ENCODE measurements at places on chromosomes 13 and 19.

- DNase-seq: no peak
Observed at GRCh38 chr13:79423801-79424642, 18.0 kb upstream of the RBM26 start.

DNA sequence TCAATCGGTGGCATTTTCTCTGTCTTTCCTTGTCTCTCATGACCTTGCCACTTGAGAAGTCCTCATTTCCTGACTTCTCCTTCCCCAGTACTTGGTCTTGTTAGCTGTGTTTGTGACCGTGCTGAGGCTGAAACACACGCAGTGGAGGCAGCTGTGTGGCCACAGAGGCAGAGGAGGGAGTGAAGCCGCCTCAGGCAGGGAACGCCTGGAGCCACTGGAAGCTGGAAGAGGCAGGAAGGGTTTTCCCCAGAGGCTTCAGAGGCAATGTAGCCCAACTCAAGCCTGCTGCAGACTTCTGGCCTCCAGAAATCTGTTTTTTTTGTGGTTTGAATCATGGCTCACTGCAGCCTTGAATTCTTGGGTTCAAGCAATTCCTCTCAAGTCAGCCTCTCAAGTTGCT, 29.2 kb upstream of the ARGLU1 start:
- DNase-seq: no peak

DNA sequence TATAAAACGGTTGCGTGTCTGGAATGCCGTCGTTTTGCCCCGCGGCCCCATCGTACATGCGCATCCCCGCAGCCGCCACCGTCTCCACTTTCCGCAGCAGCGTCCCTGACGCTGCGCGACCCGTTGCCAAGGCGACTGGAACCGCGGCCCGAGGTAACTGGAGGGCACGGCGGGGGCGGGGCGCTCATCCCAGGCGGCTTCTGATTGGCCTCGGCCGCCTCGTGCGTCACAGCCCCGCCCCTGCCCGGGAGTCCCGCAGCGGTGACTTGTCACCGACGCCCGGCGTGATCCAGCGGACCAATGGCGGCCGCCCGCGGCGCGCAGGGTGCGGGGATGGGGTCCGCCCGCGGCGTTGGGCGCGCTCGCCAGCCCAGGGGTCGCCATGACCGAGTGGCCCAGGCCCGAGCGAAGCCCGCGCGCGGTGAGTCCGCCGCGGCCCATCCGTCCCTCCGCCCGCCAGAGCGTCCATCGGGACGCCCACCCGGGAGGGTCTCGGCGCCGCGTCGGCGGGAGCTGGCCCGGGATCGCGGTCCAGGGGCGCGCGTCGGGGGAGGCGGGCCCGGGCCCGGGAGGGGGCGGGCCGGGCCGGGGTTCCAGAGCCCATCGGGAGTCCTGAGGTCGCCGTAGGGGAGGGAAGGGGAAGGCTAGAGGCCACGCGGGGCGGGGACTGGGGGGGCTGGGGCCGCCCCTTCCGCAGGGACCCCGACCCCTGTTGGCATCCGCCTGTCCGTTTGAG, at the start of gene ZSCAN1:
TSS of gene ZSCAN1 (plus strand) at position 285 of the 736 bp plus-strand sequence. CDS start 3,812 bp downstream, outside the sequence.
- DNase-seq: no peak

DNA sequence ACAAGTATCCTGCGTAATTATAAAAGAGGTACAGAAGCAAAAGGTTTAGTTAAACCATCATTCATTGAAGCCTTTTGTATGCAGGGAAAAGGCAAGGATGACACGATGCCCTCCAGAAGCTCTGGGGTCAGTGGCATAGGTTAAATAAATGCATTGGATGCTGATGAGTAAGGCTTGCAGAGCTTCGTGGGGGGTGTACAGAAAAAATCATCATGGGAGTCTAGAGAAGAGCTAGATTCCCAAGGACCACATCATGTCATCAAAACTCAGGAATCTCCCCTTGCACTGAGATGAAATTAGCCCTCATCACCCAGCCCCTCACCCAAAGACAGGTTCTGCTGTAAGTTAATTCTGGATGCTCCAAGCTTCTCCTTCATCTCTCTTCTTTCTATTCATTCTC, 8.3 kb downstream of the FPR1 start:
- no peak for DNase-seq

DNA sequence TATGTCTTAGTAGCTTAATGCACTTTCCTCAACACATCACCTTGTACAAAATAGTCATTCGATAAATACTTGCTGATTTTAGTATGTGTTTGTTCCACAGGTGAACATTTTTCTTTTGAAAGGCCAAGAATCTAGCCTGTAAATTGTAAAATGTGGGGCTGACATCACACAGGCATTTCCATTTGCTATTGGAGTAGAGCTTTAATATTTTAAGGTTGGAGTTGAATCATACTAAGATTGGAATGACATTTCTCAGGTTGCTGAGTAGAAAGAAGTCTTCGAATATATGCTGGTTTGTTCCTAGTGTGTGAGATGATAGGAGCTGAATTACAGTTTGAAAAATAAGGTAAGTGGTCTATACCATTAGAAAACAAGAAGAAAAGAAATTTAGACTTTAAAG, 112.3 kb upstream of the FRY start:
- DNase-seq: no peak

GRCh38 chr19:46866407-46867136, 5.8 kb downstream of the ARHGAP35 start:
- DNase-seq: no peak

GRCh38 chr19:6061376-6062130, 48.7 kb downstream of the RFX2 start:
- DNase-seq: no peak

DNA sequence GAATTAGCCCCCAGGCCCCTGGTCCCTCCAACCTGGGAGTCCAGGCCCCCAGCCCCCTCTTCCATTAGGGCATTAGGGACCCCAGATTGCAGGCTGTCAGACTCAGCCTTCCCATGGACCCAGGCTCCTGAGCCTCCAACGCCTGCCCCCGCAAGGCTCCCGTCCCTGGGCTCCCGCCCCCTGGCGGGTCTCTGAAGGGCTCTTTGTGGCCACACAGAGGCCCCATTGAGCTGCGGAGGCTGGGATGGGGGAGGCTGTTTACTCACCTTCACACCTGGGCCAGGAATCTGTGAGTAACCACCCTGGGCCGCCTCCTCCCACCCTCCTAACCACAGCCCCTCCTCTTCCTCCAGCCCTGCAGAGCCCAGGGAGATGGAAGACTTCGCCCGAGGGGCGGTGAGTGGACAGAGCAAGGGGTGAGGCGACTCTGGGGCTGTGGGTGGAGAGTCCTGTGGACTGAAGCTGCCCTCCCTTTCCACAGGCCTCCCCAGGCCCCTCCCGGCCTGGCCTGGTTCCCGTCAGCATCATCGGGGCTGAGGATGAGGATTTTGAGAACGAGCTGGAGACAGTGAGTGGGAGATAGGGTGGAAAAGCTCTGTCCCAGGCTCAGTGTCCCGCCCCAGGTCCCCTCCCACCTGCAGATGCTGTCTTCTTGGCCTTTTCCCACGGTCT, 4.9 kb downstream of the ARHGEF1 start:
- no peak for DNase-seq

GRCh38 chr13:96710166-96710862, 284.0 kb downstream of the OXGR1 start:
- DNase-seq: no peak

DNA sequence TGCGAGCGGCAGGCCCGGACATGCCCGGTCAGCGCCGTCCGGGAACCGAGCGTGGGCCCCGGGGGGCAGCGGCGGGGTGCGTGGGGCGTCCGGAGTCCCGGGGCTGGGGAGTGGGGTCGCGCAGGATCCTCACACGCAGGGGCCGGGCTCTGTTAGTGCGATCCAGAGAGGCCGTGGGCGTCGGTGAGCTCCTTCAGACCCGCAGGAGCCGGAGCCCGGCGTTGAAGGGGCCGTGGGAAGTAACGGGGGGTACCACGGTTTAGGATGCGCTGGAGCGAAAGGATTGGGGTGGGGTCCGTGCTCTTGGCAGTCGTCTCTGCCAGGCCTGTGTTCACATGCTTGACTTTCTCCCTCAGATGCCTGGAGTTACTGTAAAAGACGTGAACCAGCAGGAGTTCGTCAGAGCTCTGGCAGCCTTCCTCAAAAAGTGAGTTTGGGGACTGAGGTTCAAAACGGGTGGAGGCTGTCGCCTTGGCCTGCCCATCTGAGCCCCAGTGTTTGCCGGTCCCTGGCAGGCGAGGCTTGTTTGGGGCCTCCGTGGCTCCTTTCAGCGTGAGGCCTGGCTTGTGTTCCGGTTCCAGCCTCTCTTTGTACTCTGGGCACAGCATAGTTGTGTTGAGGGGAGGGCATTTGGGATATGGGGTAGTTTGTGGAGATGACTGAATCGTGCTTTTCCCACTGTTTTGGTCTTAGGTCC, 512 bp downstream of the RPS19 start:
- no peak for DNase-seq

- no peak for DNase-seq
Observed at GRCh38 chr13:99045396-99045795, 67.5 kb upstream of the DOCK9 start.

- DNase-seq: no peak
Observed at GRCh38 chr13:24651718-24652345, 28.4 kb upstream of the ATP12A start.

- DNase-seq: no peak
Observed at GRCh38 chr19:51311351-51312257, at the start of gene IGLON5. Gene IGLON5, plus strand, starts transcription at chr19:51311644. Its CDS starts 204 bp downstream, at chr19:51311848.

DNA sequence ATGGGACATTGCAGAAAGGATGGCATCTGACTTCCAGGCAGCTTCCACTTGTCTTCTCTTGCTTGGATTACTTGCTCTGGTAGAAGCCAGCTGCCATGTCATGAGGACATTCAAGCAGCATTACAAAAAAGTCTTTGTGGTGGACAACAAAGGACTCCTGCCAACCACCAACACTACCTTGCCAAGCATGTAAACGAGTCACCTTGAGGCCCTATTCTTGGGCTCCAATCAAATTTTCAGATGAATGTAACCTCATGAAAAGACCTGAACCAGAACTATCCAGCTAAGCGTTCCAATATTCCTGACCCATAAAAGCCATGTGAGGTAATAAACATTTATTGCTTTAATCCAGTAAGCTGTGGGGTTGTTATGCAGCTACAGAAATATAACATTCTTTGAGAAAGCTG, 12.5 kb downstream of the PROSER1 start:
- DNase-seq: no peak
